A549 treated with CpdA at 1 μM for 4 hours (cell line): ENCODE measurements at places on chromosomes 12 and 14. TPM values are rescaled to one million over a fixed set of nuclear protein-coding genes. Genes with fewer than 3 reads are reported as not detected.

GNB3 gene
- total RNA-seq: 1.7 to 2.4 TPM (median 1.9 TPM) in 5 replicates

KRT79 gene
- 0.09 to 0.22 TPM (median 0.16 TPM) in 4 of 5 replicates, not detected in the other for total RNA-seq

CIROP gene
- not detected in 5 replicates for total RNA-seq

C14orf180 gene
- not detected in 5 replicates for total RNA-seq

ZBTB1 gene
- 21.2 to 25.2 TPM (median 24.1 TPM) in 5 replicates for total RNA-seq

RPS6KA5 gene
- total RNA-seq: 2.2 to 4.5 TPM (median 3.3 TPM) in 5 replicates

TBX5 gene
- not detected in 5 replicates for total RNA-seq

DYNC1H1 gene
- total RNA-seq: 228 to 260 TPM (median 246 TPM) in 5 replicates
